NB4 (cell line): ENCODE measurements at places on chromosomes 3 and 15.
A peak's percentile ranks its signal among the peaks of the same experiment; 100 is the strongest.

GRCh38 chr15:69742361-69742760 lies 289.7 kb downstream of the RPLP1 start:
- DNase-seq: no peak

- DNase-seq: no peak
Observed at GRCh38 chr3:168431491-168431890, 335.8 kb upstream of the GOLIM4 start.

GRCh38 chr3:151467069-151467468 lies 6.2 kb upstream of the IGSF10 start:
- peak; percentile 52 for DNase-seq

GRCh38 chr3:60268123-60268522 lies 983.1 kb downstream of the FHIT start:
- no peak for DNase-seq

DNA sequence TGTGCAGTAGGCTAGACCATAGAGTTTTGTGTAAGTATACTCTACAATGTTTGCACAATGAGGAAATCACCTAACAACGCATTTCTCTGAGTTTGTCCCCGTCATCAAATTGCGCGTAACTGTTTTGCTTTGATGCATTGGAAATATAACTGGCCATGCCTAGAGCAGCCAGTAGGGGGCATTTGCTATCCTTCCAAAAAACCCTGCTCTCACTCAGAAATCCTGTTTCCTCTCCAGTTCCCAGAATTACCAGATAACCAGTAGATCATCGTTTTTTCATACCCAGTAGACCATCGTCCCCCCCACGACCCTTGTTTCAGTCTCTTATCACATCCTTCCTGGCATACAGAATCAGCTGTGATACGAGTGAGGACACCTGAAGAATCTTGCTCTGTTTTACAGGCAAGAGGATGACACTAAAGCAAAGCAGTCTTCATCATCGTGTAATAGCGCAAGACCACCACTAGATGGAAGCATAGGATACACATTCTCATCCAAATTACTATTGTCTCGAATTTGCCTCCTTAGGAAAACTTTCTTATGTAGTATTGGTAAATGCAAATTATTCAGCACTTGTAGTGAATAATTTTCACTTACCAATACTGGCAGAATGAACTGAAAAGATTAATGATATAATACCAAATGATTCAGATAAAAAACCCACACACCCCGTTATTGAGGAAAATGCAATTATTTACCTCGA lies 4.4 kb upstream of the GABRR3 start:
- DNase-seq: peak; percentile 82

DNA sequence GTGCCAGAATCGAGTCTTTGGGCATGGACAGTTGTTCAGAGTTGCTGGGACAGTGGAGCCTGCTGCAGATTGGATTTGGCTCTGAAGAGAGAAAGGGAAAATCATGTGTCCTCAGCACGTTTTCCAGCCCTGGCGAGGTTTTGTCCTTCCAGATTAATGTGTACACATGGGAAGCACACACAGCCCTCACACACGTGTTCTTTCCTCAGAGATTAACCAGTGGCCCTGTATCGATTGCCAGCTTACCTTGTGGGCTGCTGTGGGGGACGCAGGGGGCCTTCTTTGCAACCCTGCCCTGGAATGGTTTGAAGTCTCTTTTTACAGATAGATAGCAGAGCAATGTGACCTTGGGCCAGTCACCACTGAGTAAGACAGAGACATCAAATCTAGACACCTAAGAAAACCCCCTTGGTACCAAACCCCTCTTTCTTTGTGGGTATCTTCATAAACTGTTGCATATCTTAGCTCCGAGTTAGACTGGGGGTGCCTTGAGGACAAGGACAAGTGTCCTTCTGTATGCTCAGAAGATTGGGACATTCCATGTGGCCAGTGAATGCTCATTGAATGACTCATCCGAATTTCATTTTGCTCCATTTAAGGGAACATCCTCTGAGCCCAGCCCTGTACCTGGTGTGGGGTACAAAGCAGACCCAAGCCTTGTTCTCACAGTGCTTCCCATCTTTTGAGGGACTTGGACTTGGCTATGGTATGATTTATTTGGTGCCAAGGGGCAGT lies 48.0 kb downstream of the SMAD6 start:
- DNase-seq: peak; percentile 21

DNA sequence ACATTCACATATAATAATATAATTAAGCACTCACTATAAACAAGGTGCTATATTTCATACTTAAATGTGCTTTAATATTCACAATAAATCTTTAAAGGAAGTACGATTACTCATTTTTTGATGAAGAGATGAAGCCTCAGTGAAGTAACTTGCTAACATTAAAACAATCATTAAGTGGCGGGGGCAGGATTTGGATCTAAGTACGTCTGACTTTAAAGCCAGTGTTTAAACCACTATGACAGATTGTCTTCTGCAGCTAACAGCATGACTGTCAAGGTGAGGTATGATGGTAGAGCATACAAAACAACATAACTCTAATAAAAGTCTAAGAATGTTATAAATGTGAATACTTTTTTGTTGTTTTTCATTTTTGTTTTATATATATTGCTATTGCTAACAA lies 862.1 kb downstream of the ROBO1 start:
- DNase-seq: no peak

- DNase-seq: no peak
Observed at GRCh38 chr3:8734908-8735307, 1.3 kb downstream of the CAV3 start.

DNA sequence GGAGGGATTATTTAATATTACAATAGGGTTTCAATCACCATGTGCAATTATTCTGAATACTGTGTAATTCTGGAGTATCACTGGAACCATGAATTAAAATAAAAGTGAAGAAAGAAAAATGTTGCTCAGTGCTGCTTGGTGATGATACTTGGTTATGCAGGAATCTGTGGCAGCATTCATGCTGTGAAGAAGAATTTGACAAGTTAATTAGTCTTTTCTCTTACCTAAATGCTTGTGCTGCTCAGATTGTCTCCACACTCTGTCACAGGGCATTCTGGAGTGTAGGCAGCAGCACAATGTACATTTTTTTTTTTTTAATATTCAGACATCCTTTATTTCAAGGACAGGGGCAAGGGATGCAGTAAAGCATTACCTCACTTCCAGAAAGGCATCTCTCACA lies 749.3 kb upstream of the CADM2 start:
- no peak for DNase-seq

DNA sequence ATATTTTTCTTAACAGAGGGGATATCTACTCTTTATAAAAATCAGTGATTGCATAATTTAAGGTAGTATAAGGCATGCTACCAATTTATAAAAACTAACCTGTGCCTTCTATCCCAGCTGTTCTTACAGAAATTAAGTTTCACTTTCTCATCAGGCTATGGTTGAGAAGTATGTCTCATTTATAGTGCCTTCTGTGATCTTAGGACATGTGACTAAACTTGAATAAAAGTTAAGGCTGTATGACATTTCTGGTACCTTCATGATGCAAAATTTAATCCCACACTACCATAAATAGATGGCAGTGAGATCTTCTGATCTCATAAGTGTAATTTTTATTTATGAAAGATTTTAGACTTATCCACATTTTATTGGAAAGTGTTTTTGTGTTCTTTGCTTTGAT lies 12.6 kb downstream of the TIPARP start:
- DNase-seq: no peak

- DNase-seq: no peak
Observed at GRCh38 chr15:66494262-66494661, 3.3 kb downstream of the SNAPC5 start.

- peak; percentile 51 for DNase-seq
Observed at GRCh38 chr3:58063022-58063815, 55.0 kb downstream of the FLNB start.
